Thyroid gland (tissue), 4 donors: ENCODE measurements at places on chromosomes 5 and 9. TPM values are rescaled to one million over a fixed set of nuclear protein-coding genes. Genes with fewer than 3 reads are reported as not detected.

- DNase-seq = no peak
- H3K27ac ChIP-seq = no peak overlapping the region
- no peak overlapping the region for H3K4me3 ChIP-seq
Observed at GRCh38 chr9:8649160-8649559, 849.6 kb upstream of the DMAC1 start.

DNA sequence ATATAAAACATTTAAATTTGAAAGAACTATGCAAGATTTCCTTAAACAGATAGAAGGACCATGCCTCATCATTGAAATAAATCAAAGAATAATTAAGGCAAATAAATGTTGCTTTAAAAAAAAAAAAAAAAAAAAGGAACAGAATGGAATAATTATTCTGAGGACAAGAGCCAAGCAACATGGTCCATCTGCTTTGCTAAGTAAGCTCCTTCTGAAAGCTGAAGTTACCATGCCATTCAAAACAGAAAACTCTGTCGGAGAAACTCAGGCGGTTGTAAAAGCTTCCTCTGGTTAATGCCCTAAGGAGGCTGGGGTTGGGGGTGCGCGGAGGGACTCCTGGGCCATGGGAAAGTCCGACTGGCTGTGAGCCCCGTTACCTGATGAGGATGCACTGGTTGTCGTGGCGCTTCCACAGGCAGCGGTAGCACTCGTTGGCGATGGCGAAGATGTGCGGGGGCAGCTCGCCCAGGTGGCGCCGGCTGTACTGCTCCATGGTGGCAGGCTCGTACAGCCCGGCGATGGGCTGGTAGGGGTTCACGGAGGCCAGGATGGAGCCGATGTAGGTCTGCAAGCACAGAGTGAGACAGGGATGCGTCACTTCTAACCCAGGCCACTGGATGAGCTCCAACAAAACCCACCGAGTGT lies 141.7 kb downstream of the MYO10 start:
- H3K27me3 ChIP-seq = no peaks in the 10 kb centered on the region
- no peaks in the 10 kb centered on the region for H3K36me3 ChIP-seq
- H3K4me3 ChIP-seq = no peak overlapping the region
- H3K4me1 ChIP-seq = no peaks in the 10 kb centered on the region
- no peak overlapping the region for H3K27ac ChIP-seq
- DNase-seq = no peak

- H3K27ac ChIP-seq = no peak overlapping the region
- no peak for DNase-seq
- peaks cover 5% of the 10 kb centered on the region for H3K4me1 ChIP-seq
- no peaks in the 10 kb centered on the region for H3K27me3 ChIP-seq
- no peak overlapping the region for H3K4me3 ChIP-seq
- H3K36me3 ChIP-seq = no peaks in the 10 kb centered on the region
Observed at GRCh38 chr5:66411701-66412100, 184.5 kb upstream of the MAST4 start.

FBP2 gene
- total RNA-seq = not detected

WDR38 gene
- total RNA-seq = 1.5 TPM
